ENCODE measurements at places on chromosomes 6 and 20.

- DNase-seq: peak; percentile 83
Measured at GRCh38 chr20:675453-676314, at the start of gene SCRT2. Gene SCRT2, minus strand, starts transcription at chr20:675802. Its CDS starts 201 bp downstream, at chr20:675601.

DNA sequence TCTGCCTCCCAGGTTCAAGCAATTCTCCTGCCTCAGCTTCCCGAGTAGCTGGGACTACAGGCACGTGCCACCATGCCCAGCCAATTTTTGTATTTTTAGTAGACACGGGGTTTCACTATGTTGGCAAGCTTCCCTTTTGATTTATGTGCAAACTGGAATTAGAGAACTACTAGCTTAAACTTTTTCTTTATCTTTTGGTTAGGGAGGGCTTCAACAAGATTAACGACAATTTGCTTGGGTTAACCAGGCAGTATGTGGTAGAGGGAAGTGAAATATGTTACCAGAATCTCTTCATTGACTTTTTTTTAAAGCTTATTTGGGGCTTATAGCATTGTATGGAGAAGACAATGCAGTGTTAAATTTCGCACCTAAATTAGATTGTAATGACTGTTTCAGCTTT lies 9.0 kb downstream of the MYO6 start:
- DNase-seq: no peak

- peak; percentile 75 for DNase-seq
Measured at GRCh38 chr20:56247954-56248782, at the start of gene MC3R. Gene MC3R, plus strand, starts transcription at chr20:56248732. Its CDS starts 112 bp downstream, at chr20:56248844.

- no peak for DNase-seq
Measured at GRCh38 chr6:41600499-41601247, 37.6 kb upstream of the MDFI start.

GRCh38 chr6:168737481-168737880 lies 296.5 kb downstream of the SMOC2 start:
- peak; percentile 42 for DNase-seq

GRCh38 chr20:5658912-5659345 lies 91.3 kb upstream of the SHLD1 start:
- DNase-seq: peak; percentile 70

DNA sequence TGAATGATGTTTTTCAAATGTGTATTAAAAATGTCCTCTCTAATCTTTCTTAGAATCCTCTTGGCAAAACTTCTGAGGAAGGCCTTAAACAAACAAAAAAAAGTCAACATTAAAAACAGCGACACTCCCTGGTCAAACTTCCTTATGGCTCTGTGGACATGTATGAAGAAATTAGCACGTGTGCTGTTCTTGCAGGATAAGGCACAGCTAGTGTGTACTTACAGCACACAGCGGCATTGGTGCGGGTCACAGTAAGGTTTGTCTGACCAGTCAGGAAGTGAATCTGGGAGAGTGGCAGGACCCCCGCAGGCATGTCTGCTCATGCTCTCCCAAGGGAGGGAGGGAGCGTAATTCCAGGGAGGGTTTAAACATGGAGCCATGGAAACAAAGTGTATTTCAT lies 38.8 kb downstream of the SLC22A1 start:
- no peak for DNase-seq

- no peak for DNase-seq
Measured at GRCh38 chr20:12594410-12595088, 414.2 kb upstream of the SPTLC3 start.

DNA sequence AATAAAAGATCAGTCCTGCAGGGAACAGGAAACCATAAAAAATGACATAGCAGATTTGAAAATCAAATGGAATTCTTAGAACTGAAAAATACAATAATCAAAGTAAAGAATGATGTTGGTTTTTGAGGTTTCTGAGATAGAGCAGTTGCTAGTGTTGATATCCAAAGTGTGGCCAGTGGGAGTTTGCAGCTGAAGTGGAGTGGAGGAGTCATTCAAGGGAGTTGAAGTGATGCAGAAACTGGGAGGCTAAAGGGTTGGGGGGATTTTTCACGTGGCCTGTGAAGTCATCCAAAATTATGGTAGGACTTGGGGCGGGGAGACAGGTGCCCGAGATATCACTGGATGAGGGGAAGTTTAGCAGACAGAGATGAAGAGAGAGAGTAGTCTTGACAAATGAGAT lies 123.6 kb downstream of the CDC5L start:
- DNase-seq: no peak

Measured in RWPE1 (cell line).